ENCODE measurements at places on chromosomes 2 and 18. TPM values are rescaled to one million over a fixed set of nuclear protein-coding genes. Genes with fewer than 3 reads are reported as not detected.

Gene RAPGEF4
- total RNA-seq, result 12.8 TPM

Gene LRP1B
- 0.25 TPM for total RNA-seq

Gene COL4A4
- 2.1 TPM for total RNA-seq

Gene SLC14A1
- 0.96 TPM for total RNA-seq

Gene LCT
- not detected for total RNA-seq

Gene LINC00305
- total RNA-seq, result not detected

Gene DCDC2C
- total RNA-seq, result not detected

Gene LRP2
- 0.91 TPM for total RNA-seq

Gene MLPH
- total RNA-seq, result 55.0 TPM

Gene UBR3
- 27.6 TPM for total RNA-seq

Gene KCNK3
- total RNA-seq, result 0.43 TPM

Gene ITGB1BP1
- 28.6 TPM for total RNA-seq

Measured in left lobe of liver (tissue), 2 donors.